ENCODE measurements at places on chromosomes 3 and 15.

GRCh38 chr3:194278186-194278845 lies 72.8 kb downstream of the CPN2 start:
- no peak for DNase-seq

DNA sequence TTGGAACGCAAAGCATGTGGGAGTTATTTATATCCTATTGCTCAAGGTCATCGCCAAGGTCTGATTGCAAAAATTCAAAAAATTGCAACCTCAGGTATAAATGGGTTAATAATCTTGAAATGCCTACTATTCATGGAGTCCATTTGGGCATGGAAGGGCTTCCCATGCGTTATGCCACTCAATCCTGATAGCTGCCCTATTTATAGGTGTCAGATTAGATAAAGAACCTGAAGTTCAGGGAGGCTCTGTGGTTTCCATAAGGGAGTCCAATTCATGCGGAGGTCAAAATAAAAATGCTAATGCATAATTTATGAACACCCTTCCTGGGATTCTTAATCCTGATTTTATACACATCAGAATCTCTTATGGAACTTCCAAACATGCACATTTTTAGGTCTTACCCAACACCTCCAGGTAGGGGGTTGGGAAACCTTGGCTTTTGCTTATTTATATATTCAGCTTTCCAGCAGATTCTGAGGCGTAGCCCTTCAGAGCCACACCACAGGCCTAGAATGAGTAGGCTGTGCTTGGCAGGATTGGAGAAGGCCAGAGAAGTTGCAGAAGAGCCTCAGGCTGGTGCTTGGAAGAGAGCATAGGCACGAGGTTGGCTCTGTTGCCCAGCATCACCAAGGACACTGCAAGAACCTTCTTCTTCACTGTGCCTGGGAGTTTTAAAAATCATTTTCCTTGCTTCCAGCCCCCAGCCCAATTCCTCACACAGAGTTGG lies 324.4 kb upstream of the CFAP20DC start:
- no peak for DNase-seq

GRCh38 chr3:148839805-148840204 lies 12.2 kb downstream of the CPB1 start:
- DNase-seq = no peak

GRCh38 chr15:71997691-71998090 lies 120.3 kb downstream of the MYO9A start:
- DNase-seq = no peak

DNA sequence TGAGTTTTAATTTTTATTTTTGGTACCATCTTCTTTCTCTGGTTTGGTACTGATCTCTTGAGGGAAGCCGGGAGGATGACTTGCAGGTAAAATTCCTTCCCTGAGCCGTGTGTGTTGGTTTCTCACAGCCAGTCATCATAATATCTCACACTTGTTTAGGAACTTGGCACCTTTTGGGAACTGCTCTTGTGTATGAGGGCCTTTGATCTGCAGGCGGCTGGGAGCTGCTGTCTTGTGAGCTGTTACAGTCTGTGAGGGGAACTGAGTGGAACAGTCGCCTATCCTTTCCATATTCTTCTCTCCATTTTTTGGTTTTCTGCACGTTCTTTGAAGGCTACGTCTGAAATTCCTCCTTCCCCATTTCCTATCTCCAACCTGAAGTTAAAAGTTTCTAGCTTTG lies 75.2 kb downstream of the CACNA2D3 start:
- no peak for DNase-seq

DNA sequence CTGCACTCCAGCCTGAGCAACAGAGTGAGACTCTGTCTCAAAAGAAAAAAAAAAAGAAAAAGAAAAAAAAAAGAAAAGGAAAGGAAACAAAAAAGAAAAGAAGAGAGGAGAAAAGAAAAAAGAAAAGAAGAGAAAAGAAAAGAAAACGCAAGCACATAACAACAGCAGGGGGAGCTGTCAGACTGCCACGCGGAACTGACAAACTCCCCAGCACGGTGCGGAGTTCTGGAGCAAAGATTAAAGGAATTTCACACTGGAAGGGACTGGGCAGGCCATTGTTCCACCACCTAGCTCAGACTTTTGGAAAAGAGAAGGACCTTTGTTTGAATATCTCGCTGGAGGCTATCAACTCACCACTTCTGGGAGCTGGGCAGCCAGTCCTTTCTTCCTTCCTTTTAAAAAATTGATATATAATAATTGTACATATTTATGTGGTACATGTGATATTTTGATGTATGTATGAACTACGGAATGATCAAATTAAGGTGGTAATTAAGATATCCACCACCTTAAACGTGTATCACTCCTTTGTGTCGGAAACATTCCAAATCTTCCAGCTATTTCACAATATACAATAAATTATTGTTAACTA lies 40.5 kb downstream of the DPPA2 start:
- peak; percentile 6 for DNase-seq

DNA sequence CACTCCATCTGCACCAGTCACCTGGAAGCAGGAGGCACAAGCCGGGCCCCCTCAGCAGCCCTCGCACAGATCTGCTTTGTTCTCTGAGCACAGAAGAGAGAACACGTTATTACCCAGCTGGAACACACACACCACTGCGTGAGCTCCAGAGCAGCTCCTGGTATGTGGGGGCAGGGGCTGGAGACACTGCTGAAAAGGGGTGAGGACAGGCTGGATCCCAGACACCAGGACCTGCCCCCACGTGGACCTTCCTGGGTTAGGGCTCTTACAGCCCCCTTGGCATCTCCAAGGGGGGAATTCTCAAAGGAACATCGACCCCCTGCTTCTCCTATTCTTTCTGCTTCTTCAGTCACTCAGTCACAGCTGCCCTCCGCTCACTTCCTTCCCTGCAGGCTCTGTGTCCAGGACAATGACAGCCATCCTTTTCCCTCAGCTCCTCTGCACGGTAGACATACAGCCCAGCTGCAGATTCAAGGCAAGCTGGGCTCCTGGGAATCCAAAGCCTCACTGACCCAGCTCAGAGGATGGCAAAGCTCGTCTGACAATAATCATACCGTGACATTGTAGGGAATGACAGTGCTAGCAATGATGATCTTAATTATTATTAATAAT lies 33.7 kb downstream of the PRR20G start:
- no peak for DNase-seq

GRCh38 chr3:24591191-24591590 lies 96.5 kb upstream of the THRB start:
- no peak for DNase-seq

DNA sequence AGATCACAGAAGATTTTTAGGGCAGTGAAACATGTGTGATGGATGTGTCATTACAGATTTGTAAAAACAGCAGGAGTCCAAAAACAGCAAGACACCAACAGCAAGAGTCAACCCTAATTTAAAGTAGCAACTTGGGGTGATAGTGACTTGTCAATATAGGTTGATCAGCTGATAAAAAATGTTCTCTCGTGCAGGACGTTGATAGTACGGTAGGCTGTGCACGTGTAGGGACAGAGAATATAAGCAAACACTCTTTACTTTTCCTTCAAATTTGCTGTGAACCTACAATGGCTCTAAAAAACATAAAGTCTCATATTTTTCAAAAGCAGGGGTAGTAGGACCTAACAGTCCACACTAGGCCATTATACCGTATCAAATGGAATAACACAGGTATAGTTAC lies 120.8 kb downstream of the STAG1 start:
- DNase-seq = no peak

DNA sequence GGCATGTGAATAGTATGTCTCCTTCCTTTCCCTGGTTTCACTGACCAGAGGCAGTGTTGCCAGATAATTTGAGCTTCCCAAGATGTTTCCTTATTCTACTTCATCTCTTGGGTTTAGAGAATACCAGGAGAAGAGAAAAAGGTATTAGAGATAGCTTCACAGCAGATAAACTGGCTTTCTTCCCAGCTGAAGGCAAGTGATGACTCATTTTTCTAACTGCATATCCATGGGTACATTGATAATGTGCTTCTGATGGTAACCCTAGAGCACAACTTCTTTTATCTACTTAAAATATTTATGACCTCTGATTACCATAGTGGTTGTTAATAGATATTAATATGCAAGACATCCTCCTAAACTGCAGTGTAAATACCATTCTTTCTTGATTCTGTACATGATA lies 34.6 kb upstream of the CMTM8 start:
- no peak for DNase-seq

DNA sequence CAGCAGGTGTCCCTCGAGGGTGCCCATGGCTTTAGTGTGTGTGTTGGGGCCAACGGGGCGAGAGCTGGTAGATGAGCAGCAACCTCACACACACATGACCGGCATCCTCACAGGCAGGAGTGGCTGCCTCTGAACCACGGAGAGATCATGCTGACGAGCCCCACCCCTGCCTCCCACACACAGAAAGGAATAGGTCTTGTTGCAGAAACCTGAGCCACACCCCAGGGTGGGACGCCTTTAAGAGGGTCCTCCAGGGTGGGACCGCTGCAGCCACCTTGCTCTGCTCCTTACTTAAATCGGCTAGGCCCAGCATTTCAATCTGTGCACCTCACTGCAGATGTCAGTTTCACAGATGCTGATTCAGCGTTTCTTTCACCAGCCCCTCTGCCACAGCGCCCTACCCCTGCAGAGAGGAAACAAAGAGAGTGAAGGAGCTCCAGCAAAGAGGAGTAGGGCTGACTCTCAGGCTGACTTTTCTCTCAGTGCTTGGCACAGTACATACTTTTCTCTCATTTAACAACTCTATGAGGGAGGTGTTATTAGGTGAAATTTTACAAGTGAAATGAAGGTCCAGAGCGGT lies 61.2 kb upstream of the EPHB3 start:
- no peak for DNase-seq

DNA sequence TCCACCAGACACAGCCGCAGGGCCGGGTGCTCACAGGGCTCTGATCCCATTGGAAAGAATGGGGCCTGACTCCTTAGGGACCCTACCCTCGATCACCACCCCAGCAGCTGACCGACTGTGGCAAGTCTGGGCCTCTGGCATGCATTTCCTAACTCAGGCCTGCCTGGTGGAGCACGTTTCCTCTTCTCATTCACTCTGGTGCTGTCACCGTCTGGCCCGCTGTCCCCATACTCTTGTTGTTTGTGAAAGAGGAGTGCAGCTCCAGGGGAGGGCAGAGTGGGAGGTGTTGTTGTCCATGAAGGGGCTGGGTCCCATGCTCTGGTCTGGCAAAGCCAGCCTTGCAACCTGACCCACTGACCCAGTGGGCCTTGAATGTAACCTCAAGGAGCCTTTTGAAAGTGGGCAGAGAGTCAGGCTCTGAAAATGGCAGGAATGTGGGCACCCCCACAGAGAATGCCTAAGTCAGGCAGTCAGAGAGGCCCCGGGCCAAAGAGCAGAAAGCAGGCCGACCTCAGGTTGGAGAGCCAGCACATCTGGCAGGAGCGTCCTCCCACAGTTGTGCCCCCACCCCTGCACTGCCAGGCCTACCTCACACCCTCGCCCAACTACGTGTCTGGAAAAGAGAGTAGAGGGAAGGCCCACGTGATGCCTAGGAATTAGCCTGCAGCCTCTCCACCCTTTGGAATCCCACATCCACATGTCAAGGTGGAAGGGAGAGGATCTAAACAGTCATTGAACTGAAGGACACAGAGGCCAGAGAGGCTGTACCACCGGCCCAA lies 10.9 kb downstream of the SEMA7A start:
- no peak for DNase-seq

DNA sequence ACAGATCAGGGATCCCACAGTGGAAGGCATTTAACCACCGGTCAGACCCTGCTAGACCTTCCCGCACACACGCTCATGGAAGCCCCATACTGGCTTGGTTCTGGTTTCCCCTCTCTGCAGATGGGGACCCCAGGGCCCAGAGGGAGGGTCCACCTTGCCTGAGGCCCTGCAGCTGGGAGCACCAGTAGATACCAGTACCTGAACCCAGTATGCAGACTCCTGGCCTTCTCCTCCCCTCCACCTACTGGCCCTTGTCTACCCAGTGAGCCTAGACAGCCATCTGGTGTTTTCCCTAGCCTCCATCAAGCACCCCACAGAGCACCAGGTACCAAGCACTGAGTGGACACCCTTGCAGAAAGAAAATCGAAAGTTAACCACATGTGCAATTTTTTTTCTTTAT lies 65.1 kb downstream of the MEGF11 start:
- DNase-seq = no peak

DNA sequence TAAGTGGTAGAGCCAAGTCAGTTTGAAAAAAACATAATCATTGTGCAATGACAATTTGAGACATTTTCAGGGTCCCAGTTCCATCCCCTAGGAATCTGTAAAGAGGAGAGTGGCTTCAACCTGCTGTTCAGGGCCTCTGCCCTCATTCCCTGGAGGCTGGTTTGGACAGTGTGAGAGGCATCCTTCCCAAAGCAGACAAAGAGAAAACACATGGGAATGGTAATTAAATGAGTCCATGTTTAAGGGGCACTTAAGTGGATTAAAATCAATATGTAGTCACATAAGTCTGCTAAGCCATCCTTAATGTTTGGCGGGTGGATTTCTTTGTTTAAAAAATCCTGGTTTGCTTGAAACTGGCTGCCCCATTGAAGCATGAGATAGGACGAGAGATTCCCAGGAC lies 146.3 kb upstream of the CTDSPL start:
- DNase-seq = no peak

- DNase-seq = peak; percentile 8
Observed at GRCh38 chr3:15997274-15997943, 177.1 kb upstream of the GALNT15 start.

GRCh38 chr3:137469263-137469662 lies 294.9 kb upstream of the SOX14 start:
- no peak for DNase-seq

DNA sequence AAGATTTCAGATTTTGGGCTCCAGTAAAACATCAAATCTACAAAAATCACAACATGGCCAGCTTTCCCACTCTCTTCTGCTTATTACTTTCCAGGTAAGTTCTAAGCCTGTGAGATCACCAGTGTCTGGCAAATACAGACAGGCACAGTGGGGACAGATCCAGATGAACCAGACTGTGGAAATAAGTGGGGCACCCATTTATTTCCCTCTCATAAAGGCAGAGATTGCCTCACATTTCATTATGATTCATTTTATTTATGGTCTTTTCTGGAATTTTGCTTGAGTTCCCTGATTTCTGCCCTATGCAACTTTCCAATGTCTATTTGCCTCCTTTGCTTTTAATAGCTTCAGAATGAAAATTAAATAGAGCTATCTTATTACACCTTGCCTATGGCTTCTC lies 66.8 kb downstream of the GREM1 start:
- no peak for DNase-seq

- no peak for DNase-seq
Observed at GRCh38 chr15:97146929-97147870, 813.3 kb upstream of the ARRDC4 start.

DNA sequence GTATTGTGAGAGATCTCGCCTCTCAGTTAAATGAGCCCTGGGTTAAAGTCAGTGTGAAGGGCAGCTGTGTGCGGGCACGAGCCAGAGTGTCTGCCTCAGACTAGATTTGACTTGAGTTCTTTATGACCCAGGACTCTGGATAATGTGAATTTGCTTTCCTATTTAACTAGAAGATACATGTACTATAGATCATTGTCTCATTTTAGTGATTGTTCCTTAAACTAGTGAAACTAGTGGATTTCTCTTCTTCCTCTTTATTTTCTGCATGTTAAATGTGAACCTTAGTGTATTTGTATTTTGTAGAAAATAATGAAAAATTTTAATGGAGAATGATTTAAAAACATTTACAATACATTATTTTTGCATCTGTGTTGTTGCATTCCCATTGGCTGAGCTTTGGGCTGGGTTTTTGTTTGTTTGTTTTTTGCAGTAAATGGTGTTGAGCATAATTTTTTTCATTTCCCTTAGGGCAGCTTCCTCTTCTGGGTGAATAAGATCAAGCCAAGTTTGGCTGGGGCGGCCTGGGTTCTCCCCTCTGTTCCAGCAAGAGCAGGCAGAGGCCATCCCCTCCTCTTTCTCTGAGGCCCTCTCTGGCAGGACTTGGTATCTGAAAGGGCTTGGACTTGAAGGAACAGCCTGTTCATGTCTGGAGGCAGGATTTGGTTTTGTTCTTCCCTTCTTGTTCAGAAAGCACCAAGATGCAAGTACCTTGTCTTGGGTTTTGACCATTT lies 15.0 kb downstream of the GCSAM start:
- DNase-seq = no peak
